NCI-H446 treated with DMSO at 0.1 percent for 48 hours (cell line): ENCODE measurements at places on chromosomes 4 and X.

DNA sequence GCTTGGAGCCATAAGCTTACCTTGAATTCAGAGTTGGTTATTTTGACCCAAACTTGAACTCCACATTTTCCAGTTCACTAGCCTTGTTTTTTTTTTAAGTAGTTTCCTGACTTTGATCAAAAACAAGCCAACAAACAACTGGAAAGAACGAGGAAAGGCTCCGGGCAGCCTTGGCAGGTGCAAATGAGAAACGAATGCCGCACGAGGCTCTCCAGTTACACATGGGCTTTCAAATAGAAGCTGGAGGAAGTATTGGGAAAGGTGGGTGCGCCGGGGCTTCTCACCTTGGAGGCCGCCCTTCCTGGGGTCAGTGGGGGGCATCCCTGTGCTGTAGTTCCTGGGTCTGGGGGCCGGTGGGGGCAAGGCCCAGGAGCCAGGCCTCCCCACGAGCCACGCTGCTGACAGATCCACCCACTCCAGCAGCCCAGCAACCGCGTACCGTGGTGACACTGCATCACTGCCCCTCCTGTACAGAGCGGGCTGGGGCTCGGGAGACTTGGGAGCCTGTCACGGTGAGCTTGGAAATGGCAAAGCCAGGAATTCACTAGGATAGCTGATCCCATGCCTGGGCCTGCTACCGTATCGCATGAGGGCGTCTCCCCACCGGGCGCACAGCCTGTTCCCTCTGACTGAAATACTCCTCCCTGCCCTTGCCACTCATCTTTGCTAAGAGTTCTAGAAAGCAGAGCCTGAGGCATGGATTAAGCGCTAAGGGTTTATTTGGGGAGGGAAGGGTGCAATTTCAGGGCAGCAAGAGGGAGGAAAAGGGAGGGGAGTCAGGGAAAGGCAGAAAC, 50.9 kb upstream of the ADRA2C start:
- DNase-seq = no peak

GRCh38 chr4:172865103-172865502, 303.5 kb upstream of the GALNT7 start:
- DNase-seq = no peak

- no peak for DNase-seq
Measured at GRCh38 chr4:139971111-139971510, 182.9 kb downstream of the MAML3 start.

DNA sequence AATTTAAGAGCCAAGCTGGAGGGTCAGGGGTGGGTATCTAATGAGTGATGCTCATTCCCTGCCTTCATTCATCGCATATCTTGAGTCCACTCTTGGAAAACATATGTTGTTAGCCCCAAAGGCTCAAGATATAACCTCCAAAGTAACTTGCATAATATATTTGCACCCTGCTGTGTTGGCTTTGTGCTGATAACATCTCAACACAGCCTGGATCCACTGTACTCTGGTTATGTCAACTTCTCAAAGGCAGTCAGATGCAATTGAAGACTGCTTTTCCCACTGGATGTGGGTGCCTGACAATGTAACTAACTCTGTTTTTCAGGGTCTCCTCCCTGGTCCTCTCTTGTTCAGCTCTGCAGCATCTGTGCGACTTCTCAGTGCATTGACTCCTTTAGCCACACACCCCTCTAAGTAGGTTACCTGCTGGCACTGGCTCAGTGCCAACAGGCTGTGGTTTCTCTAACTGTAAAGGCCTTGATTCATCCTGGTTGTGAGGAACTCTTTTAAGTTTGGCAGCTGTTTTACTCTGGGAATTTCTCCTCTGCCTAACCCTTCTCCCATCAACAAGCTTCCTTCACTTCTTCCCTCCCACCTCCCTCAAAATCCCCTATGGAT, 28.1 kb downstream of the SLC16A2 start:
- no peak for DNase-seq

- no peak for DNase-seq
Measured at GRCh38 chrX:100379388-100379986, 30.6 kb downstream of the PCDH19 start.

DNA sequence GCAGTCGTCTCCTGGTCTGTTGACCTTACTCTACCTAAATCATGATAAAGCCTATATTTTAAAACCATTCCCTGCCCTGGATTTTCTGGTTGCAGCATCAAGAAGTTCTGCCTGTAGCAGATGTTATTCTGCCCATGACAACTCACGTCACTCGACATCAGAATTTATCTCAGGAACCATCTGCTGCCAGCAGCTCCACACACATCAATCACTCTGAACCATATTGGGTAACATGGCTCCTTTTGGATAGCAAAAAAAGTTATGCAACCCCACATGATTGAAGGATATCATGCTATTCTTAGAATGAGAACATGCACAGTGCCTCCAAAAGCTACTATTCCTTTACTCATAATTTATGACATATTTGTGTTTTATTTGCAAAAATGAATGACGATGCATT, 341.4 kb downstream of the DHRSX start:
- DNase-seq = no peak

DNA sequence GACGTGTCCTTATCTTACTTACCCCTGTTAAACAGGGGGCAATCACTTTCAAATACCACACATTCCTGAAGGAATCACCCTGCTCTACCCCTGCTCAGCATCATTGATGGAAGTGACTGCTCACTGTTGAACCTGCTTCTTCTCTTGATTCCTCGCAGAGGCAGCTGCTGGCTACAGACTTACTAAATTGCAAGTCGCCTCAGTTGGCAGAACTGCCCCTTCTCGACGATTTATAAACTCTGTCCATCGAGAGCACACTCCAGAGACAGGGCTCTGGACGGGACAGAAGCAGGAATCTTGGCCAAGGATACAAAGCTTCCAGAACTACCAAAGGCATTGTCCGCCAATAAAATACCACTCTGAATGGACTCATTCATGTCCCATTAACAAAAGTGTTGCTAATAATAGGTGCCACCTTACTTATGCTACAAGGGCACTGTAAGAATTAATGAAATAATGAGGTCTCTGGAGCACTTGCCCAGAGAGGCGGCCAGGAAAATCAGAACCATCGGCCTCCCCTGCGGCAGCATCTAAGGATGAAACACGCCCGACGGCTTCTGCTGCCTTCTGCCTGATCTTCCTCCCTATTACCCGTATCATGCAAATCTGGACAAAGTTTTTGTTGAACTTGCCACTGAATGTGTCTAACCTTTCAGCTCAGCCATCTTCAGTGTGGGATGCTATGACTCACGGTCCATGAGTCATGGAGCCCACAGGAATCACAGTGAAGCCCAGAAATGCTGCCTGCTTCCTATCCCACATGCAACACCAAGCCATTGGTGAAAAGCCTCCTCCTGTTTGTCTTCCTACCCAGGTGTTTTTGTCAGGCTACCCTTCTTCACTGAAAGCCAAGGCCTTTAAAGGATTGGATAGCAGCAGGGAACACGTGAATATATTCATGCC, 164.9 kb downstream of the MAML3 start:
- DNase-seq = peak; percentile 81

DNA sequence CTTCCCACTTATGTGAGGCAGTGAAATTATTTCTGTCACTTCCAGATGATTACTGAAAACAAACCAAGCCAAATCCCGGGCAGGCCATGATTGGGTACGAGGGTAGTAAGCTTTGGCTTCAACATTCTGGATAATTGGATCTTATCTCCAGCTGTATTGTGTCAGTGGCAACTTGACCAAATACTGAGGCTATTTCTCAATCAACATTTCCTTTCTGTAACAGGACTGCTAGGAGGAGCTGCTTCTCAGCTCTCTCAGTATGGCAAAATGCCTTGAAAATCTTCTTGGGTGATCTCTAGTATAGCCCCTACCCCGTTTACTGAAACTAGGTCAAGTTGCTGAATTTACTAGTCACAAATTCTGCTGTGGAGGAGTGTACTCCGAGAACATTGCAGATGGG, 169.3 kb upstream of the FRMPD4 start:
- DNase-seq = no peak

- no peak for DNase-seq
Measured at GRCh38 chrX:80648023-80648422, 161.7 kb downstream of the BRWD3 start.
